ENCODE measurements at places on chromosomes 3 and 15.

DNA sequence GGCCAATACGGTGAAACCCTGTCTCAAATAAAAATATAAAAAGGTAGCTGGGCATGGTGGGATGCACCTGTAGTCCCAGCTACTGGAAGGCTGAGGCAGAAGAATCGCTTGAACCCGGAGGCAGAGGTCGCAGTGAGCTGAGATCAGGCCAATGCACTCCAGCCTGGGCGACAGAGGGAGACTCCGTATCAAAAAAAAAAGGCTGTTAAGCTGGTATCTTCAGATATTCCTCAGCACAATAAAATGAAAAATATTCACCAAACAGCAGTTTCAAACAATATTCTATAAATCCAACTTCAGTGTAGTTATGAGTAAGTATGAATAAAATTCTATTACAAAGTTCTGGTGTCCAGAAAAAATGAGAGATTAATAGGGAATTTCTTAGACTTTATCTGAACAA lies 14.2 kb downstream of the DENND4A start:
- no peak for DNase-seq

DNA sequence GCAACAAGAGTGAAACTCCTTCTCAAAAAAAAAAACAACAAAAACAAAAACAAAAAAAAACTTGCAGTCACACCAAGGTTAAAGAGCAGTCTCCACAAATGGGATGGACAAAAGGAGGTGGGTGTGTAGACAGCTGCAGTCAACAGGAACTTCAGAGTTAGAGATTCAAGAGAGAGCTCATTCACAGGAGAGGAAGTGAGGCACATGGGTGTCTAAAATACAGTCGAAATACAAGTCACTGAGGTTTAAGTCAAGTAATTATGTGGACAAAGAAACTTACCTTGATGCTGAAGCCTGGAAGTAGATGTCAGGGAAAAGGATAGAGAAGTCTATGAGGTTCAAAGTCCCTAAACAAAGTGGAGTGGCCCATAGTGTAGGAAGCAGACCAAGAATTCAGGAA lies 14.8 kb downstream of the MRPS11 start:
- no peak for DNase-seq

GRCh38 chr3:188720215-188720614 lies 451.6 kb upstream of the TPRG1 start:
- DNase-seq, result no peak

DNA sequence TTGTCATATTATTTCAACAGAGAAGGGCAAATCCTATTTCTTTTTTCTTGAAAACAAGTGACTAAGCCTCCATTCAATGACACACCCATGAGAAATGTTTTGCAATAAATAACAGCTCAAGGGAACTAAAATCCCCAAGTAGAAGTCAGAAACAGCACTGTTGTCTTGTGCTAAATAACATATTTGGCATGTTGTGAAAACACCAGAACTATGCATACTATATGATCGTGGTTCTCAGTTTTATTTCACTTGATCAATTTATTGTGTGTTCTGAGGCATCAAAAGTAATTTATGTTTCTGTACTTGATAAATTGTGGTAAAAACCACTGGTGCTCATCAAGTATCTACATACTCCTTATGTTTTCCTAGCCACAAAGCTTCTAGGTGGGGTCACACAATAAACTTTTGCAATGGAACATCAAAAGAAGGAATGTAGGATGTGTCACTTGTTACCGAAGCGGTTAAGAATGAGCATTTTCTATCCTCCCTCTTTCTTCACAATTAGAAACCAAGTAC lies 691.7 kb upstream of the CBLB start:
- DNase-seq, result no peak

- DNase-seq, result no peak
Measured at GRCh38 chr3:56248021-56248420, 220.2 kb downstream of the ERC2 start.

DNA sequence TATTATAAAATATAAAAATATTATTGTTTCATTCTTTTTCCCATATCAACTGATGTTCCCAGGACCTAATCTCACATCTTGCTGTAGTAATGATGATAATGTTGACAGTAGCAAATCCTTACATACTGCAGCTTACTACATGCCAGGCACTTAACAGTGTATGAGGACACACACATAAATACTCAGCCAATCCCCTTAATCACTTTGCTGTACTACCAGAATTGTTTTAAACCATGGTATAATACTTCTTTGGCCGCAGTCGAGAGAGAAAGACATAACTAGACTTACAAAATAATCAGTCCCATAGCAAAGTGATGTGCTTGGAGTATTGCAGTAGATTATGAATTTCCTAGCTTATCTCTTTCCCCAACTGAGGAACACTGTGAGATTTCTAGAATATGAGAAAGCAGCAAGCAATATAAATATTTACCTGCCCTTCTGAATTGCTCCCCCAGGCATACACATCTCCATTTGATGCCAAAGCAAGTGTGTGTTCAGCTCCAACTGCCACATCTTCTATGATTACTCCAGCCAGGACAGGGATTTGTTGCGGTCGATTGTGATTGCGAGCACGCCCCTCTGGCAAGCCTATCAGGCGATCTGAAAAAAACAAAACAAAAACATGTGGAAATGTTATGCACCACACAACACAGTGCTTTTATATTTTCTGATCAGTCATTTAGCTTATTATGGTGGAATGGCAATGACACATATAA lies 33.0 kb downstream of the FBXL22 start:
- DNase-seq, result no peak

DNA sequence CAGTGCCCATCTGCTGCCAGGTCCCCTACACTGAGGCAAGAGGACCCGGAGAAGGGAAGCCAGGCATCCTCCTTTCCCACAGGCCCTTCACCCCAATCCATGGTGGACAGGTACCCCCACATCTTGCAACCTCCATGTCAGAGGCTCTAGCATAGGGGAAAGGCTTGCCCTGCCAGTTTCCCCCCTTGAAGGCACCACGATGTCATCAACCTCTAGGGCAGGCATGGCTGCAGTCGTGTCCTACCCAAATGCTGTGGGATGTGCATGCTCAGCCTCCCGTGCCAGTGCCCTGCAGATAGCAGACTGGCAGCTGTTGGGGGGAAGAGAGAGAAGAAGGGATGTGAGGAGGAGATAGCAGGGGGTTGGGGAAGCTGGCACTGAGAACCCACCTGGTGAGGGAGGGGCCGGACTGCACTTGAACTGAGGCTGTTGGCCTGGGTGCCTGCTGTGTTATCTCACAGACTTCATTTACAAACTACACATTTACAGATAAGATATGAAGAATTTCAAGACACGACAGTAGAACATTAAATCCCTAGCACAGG lies 197.5 kb downstream of the ADAMTS9 start:
- no peak for DNase-seq

GRCh38 chr3:157333551-157333991 lies 103.1 kb upstream of the PTX3 start:
- no peak for DNase-seq

GRCh38 chr3:23797491-23797890 lies 8.3 kb upstream of the UBE2E1 start:
- DNase-seq, result no peak

DNA sequence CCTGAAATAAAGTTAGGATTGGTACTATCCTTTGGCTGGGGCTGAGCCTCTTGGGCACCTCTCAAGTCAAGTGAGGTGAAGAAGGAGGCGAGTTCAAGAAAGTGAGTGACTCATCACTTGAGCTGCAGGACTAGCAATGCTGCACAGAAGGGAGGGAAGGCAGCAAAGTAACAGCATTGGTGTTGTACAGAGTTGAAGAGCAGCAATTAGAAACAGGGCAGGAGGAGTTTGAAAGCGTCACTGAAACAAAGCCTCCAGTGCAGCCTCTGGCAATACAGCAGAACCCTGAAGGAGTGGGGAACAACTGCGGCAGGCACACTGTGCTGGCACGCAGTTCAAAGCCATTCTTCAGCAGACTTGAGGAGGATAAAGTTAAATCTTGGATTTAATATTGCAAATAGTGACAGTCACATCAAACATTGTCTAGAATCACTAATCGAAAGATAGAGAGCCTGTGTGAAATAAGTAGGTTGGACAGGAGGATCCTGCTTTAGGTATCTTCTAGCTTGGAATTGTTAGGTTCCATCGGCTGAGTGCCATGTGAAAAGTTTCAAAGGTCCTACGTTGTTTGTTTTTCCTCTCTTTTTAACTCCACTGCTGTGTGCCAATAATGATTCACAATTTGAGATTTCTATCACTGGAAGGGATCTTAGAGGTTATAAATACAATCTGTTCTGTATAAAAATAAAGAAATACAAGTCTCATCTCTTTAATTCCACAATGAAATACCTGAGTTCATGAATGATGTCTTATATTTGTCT lies 479.8 kb downstream of the NAALADL2 start:
- no peak for DNase-seq

DNA sequence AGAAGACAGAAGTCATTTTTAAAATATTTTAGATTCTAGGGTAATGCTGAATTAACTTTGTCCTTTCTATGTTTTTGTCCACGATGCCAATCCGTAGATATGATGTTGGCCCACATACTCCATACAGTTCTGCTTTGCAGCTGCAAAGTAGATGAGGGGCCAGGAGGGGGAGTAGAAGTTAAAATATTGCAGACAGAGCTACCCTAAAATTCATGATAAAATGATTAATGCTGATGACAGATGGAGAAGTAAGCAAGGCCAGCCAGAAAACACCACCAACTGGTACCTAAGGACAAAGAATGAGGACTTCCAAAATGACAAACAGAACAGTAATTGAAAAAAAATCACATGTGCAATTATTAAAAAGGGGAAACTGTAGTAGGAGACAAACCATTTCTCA lies 756.6 kb upstream of the ARPP21 start:
- no peak for DNase-seq

GRCh38 chr3:177513815-177514610 lies 316.7 kb upstream of the TBL1XR1 start:
- DNase-seq, result no peak

- DNase-seq, result no peak
Measured at GRCh38 chr3:126121632-126122031, 37.7 kb upstream of the SLC41A3 start.

GRCh38 chr3:50662408-50662807 lies 12.3 kb upstream of the DOCK3 start:
- DNase-seq, result no peak

DNA sequence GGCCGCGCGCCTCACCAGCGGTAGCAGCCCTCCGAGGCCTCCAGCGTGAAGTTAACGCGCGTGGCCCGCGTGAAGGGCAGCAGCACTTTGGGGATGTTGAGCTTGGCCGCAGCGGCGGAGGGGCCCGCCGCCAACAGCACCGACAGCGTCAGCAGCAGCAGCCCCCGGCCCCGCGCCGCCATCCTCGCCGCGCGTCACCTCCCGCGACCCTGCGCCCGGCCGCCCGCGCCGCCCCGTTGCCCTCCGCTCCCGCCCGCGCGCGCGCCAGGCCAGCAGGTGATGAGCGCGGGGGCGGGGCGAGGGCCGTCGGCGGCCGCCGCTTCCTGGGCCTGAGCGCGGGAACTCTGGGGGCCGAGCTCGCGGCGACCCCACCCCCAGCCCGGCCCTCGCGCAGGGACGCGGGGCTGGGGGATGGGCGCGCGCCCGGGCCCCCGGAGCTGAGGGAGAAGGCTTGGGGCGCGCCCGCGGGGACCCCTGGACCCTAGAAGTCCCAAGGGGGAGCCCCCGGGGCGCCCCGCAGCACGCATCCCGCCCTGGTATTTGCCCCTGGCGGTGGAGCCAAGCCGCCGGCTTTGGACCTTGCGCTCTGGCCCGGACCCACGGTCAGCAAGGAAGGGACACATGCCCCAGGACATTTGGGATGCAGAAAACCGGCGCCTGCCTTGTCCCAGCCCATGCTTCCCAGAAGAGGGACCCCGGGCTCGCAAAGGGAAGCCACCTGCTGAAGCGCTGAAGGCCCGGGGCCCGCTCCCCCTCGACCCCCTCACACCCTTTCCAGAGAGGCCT lies at the start of gene NUP210:
TSS of gene NUP210 (minus strand) at position 278 of the 786 bp plus-strand sequence. CDS start at position 182, 96 bp downstream.
- peak; percentile 85 for DNase-seq

DNA sequence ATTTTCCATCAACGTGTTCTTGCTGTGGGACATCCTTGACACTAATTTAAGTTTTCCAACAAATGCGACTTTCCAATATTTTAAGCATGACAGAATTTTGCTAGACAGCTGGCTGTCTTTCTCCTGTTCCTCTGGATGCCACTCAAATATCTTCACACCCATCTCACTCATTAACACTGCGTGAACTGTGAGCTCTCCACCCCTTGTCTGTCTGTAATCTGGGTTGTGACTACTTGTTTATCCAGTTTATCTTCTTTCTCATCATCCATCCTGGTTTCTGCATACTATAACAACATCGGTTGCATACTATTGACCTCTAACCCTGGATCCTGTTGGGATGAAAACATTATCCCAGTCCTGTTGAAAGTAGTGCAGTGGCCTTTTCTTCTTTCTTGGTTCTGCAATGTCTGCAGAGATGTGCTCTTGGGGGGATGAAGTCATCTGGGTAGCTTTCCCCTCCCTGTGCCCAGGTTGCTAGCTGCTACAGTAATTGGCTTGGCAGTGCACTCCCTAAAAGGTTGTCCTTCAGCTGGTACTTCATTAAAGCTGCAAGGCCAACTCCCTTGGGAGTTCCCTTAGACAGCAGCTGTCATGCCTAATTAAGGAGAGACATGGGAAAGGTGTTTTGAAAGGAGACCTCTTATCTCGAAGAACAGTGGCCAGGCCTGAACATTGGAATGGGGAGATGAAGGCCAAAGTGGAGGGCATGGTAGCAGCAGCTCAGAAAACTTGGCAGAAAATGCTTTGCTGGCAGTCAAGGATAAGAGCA lies 24.7 kb downstream of the KAT2B start:
- DNase-seq, result no peak

DNA sequence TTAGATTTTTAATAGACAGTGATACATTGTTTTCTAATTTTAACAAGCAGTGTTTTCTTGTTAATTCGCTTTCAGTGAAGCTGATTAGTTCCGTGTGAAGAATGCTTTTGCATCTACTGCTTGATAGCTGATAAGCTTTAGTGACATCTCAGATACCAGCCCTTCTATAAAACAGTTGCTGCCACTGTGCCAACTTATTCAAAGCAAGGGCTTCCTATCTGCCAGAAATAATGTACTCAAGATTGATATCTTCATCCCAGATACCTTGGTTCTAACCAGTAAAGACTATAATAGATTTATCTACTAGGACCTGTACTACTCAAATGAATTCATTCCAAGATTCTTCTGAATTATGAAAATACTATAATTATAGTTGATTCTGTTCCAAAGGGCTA lies 30.4 kb downstream of the RARB start:
- DNase-seq, result no peak

DNA sequence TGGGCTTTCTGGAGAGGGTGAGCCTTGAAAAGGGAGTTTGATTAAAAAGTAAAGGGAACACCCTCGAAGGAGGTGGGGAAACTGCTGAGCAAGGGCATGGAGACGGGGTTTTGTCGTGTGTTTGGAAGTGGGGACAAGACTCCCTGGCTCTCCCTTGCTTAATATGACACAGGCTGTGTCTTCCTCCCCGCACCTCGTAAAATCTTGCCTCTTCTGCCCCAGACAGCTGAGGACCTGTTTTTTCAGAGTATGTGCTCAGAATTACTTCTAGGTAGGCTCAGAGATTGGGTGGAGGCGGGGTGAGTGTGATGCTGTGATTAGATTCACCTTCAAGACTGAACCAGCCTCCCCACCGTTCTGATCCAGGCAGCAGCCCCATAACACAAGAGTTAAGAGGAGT lies 244.4 kb upstream of the TLE3 start:
- no peak for DNase-seq

DNA sequence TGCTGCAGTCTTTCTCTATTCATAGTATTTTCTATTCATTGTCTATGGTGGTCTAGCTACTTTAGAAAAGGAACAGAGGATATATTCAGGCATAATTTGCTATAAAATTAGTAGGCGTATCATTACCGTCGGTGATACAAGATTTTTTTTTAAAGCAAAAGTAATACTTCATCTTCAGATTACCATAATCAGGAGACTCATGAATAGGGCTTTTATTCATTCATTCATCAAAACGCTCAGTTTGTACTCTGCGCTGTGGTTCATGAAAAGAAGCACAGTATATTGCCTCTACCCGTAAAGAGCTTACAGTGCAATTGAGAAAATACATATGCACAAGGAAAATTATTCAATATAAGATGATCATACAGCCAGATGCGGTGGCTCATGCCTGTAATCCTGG lies 136.7 kb upstream of the CHRM5 start:
- DNase-seq, result no peak
